ENCODE measurements at places on chromosomes 5 and 9. TPM values are rescaled to one million over a fixed set of nuclear protein-coding genes. Genes with fewer than 3 reads are reported as not detected.
A peak's percentile ranks its signal among the peaks of the same experiment; 100 is the strongest.

- DNase-seq, result no peak
These were observed 89.4 kb upstream of the DHFR start for GRCh38 chr5:80744149-80744548.

GRCh38 chr9:109652112-109652511, 127.9 kb upstream of the PALM2AKAP2 start:
- DNase-seq, result peak; percentile 45

- no peak for DNase-seq
These were observed 11.3 kb downstream of the FRMD3 start for GRCh38 chr9:83526901-83527300.

The ADAMTS2 gene
- total RNA-seq, result 26.6 TPM
